ENCODE measurements at places on chromosomes 2 and 18.

DNA sequence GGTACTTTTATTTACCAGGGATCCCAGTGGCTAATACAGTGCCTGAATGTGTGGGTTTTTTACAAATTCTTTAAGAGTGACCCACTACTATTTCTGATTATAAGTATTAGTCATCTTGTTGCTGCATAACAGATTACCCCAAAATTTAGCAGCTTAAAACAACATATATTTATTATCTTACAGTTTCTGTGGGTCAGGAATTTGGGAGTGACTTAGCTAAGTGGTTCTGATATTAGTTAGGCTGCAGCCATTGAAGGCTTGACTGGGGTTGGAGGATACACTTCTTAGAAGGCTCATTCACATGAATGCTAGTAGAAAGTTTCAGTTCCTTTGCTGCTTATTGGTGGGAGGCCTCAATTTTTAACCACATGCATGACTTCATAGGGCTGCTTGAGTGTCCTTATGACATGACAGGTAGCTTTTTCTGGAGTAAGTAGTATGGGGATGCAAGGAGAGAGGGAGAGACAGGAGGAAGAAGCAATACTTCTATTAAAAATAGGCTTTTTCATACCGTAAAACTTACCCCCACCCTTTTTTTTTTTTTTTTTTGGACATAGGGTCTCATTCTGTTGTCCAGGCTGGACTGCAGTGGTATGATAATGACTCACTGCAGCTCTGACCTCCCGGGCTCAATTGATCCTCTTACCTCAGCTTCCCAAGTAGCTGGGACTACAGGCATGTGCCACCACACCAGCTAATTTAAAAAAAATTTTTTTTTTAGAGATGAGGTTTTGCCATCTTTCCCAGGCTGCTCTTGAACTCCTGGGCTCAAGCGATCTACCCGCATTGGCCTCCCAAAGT is 13.3 kb upstream of the POLE4 start:
- DNase-seq, result no peak

- no peak for DNase-seq
These were observed 21.5 kb upstream of the DSG3 start for GRCh38 chr18:31426021-31426420.

GRCh38 chr18:59918997-59919396 is 19.2 kb downstream of the PMAIP1 start:
- no peak for DNase-seq

- DNase-seq, result no peak
These were observed 132.3 kb downstream of the RTP5 start for GRCh38 chr2:242001853-242002252.

DNA sequence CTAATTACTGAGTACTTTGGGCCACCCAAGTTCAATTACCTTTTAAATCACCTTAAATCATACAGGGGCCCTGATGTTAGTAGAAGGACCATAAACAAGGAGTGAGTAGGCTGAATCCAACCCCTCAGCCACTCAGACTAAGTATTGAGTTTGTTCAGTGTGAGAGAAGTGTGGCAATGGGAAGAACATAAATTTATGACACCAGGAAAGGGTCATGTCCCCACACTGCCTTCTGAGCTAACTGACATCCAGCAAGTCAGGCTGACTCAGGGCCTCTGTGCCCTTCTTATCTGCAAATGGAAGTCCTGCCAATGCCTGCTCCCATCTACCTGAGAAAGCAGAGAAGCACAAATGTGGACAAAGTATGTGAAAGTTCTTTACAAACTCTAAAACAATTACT is 12.9 kb downstream of the PLEKHM3 start:
- DNase-seq, result no peak

GRCh38 chr2:226622484-226622883 is 177.1 kb downstream of the IRS1 start:
- DNase-seq, result no peak

DNA sequence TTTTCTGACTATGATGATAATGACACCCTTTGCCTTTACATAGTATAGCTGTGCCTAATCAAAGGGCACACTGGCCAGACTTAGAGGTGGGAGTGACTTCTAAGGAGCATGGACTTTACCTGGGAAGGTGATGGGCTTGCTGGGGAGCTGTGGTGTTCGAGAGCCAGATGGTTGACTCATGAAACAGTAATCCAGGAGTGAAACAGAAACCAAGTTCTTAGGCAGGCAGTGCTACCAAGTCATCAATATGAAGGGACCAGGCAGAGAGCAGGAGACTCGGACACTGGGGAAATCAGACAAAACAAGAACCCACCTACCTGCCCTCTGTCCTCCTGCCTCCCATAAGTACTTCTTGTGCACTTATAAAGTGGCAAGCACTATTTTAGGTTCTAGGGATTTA is 430.4 kb downstream of the DLGAP1 start:
- no peak for DNase-seq

DNA sequence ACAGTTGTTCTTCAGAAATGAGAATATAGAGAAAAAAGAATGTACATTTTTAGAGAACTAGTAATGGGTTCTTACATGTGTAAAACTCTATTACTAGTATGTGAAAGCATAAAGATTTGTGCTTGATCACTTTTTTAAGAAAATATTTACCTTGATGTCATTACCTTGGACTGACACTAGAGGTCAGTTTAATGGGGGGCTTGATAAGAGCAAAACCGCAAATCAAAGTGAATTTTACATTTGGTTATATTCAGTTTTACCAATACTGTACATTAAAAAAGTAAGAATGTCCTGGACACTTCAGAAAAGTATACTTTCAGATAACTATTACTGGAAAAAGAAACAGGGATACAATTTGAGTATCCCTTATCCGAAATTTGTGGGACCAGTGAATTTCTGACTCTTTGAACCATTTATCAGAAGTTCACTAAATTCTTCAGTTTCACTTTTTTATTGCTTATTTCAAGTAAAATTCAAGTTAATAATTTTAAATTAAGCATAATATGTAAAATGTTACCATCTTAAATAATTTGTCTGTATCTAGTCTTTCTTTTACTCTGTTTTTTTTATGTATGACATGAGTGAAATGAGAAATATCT is 1149.5 kb downstream of the DSC3 start:
- DNase-seq, result no peak

- no peak for DNase-seq
These were observed 11.7 kb downstream of the CDH7 start for GRCh38 chr18:65762556-65762955.
